ENCODE measurements at places on chromosomes 5 and 9.

GRCh38 chr9:127370147-127370579 is 26.8 kb upstream of the SLC2A8 start:
- no peak for ATAC-seq

DNA sequence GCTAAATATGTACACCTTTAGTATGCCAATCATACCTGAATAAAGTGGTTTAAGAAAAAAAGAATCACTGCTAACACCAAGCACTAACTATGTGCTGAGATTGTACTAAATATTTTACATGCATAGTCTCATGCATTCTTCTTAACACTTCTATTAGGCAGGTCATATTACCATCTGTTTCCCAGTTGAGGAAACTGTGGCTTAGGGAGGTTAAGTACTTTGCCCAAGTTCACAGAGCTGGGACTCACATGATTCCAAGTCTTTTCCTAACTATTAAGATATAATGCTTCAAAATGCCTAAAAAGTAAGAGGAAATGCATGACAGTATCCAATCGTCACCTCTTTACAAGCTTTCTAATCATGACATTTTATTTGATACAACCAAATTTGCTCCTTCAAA is 69.2 kb upstream of the PLPP6 start:
- no peak for ATAC-seq

DNA sequence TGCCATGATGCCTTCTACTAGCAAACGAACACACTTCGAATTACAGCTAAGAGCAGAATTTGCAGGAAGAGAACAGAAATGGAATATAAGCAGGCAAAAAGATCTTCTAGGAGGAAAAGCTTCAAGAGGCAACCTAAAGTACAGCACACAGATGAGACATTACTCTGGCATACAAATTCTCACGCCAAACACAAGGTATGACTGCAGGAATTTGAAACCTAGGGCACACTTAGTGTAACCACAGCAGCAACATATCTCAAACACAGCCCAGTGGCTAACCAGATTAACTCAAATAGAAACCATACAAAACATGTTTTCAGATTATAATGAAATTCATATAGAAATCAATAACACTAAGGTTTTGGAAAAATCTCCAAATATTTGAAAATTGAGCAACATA is 481.0 kb upstream of the RGMB start:
- no peak for ATAC-seq

- no peak for ATAC-seq
These were observed 416.8 kb downstream of the NFIB start for GRCh38 chr9:13896922-13897835.

- ATAC-seq = no peak
These were observed 233.8 kb downstream of the GAS1 start for GRCh38 chr9:86713470-86713869.

GRCh38 chr5:14078716-14079115 is 64.4 kb upstream of the TRIO start:
- no peak for ATAC-seq

DNA sequence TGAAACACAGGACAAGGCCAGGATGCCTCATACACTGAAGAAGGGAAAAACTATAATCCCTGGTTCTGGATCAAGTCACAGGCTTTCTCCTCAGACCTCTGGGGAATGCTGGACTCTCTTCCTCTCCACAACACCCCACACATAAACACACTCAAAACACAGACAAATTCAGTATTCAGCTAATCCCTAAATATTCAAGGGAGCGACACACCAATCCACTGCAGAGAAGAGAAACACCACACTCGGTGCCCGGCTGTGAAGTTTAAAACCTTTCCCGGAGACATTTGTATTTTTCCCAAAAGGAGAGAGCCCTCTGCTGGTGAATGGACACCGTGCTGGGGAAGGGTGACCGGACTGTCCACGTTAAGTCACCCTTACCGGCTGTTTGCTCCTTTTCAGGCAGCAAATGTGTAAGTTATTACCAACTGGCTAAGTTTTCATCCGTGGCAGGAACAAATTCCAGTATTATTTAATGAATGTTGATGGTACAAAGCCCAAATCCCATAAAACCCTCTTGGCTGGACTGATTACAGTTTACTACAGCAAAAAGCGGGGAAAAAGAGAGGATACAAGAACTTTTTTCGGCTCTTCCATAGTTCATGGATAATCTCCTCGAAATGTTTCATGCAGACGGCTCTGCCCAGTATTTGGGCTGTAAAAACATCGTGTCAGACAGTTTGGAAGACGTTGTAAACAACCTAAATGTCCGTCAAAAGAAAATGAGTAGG is 130.9 kb upstream of the SLC30A5 start:
- peak; percentile 88 for ATAC-seq

DNA sequence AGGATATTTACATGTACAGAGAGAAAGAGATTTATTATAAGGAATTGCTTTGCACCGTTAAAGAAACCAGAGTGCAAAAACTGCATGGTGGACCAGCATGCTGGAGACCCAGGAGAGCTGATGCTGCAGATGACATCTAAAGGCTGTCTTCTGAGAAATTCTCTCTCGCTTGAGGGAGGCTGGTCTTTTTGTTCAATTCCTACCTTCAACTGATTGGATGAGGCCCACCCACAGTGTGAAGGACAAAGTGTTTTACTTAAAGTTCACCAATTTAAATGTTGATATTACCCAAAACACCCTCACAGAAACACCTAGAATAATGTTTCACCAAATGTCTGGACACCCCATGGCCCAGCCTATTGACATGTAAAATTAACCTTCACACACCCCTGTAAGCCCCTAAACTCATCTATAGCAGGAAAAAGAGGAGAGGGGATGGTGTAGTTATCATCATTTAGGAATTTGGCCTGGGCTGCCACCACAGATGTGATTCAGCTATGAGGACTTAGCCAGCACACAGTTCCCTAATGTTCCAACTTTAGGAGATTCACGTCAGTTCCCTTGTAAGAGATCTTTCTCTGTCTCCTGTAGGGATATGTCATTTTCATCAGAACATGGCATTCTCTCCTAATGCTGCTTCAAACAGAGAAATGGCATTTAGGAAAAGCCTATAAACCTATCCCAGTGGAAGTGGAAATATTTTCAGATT is 358.2 kb upstream of the TLE4 start:
- ATAC-seq = no peak

DNA sequence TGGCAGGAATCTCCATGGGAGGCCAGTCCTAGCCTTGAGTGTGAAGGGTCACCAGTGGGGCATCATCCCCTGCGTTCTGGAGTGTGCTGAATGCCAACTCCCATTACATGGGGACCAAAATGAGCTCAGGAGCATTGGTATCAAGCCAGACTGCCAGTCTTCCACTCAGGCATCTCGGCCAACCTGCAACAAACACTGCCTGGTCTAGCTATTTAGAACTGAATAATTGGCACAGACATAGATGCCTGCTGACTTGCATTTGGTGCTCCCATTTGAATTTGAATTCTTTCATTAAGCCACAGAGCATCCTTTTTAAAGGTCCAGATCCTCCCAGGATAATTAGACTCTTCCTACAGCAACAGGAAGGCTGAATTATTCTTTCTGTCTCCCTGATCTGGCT is 116.6 kb upstream of the ABCA1 start:
- no peak for ATAC-seq

- ATAC-seq = no peak
These were observed 93.0 kb downstream of the WNK2 start for GRCh38 chr9:93276973-93277372.

DNA sequence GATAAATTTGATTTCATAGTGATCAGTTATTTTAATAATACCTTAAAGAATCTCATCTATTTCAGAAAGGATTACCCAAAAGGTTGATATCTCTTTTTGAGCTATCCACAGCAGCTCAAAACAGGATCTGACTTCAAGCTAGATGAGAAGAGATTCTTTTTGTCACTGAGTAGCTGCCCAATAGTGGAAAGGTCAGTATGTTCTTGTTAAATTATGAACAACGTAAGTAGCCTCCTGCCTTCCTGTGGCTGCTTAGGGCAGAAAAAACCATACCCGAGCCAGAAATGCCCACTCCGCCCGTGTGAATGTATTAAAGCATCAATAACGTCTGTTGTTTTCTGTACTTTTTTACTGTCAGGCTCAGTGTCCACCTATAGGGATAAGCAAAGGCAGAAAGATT is 51.3 kb upstream of the PRUNE2 start:
- no peak for ATAC-seq

- no peak for ATAC-seq
These were observed 7.1 kb downstream of the IL4 start for GRCh38 chr5:132680780-132681475.

DNA sequence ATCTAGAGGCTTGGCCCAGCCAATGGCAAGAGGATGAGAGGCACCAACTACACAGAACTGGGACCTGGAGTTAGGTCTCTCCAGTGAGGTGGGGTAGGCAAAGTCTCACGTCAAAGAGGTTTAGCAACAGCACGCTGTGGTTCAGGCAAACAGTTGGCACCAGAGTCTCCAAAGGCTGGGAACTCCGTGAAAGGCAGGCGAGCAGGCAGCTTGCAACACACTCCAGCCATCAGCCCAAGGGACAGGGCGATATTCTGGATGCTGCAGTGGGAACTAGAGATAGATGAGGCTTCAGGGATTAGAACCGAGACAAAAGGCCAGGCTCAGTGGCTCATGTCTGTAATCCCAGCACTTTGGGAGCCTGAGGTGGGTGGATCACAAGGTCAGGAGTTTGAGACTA is 129.1 kb downstream of the PDZD2 start:
- peak; percentile 54 for ATAC-seq

All from gastroesophageal sphincter (tissue), 4 donors.